LNCaP clone FGC (cell line): ENCODE measurements at places on chromosomes 7 and 10.

DNA sequence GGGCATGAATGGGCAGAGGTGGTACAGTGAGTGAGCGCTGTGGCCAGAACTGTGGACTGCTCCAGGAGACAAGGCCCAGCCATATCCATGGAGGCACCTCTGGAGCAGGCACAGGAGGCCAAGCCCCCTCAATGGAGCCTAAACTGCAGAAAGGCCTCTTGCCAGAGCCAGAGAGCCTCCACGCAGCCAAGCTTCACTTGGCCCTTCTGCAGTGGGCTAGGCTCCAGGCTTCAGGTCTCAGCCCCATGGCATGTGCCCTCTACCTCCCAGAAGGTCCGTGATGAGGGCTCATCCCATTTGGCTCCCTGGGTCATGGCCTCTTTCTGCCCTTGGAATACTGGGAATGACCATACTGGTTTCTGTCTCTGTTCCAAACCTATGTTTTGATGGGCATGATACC, 8.9 kb downstream of the PDE1C start:
- DNase-seq: no peak

DNA sequence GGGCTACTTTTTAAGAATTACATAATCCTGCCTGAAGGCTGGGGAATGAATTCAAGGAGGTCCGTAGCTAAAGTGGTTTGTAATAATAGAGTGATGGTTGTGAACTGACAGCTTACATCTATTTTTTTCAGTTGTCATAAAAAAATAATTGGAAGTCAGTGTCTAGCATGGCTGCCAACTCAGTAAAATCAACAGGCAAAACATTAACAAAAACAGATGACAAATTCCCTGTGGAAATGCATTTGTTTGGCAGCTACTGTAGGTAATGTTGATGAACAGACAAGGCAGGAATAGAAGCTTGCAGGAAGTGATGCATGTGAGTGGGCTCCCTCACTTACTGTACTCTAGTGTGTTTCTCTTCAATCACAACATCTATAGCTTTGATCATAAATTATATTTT, 766.0 kb upstream of the POT1 start:
- no peak for DNase-seq

GRCh38 chr7:77687100-77687746, 9.0 kb upstream of the RSBN1L start:
- DNase-seq: no peak

- DNase-seq: no peak
Observed at GRCh38 chr7:13979671-13980435, 9.6 kb downstream of the ETV1 start.

GRCh38 chr10:24465124-24465874, 256.4 kb downstream of the KIAA1217 start:
- DNase-seq: no peak

- DNase-seq: no peak
Observed at GRCh38 chr10:2772816-2773631, 294.3 kb upstream of the PFKP start.

DNA sequence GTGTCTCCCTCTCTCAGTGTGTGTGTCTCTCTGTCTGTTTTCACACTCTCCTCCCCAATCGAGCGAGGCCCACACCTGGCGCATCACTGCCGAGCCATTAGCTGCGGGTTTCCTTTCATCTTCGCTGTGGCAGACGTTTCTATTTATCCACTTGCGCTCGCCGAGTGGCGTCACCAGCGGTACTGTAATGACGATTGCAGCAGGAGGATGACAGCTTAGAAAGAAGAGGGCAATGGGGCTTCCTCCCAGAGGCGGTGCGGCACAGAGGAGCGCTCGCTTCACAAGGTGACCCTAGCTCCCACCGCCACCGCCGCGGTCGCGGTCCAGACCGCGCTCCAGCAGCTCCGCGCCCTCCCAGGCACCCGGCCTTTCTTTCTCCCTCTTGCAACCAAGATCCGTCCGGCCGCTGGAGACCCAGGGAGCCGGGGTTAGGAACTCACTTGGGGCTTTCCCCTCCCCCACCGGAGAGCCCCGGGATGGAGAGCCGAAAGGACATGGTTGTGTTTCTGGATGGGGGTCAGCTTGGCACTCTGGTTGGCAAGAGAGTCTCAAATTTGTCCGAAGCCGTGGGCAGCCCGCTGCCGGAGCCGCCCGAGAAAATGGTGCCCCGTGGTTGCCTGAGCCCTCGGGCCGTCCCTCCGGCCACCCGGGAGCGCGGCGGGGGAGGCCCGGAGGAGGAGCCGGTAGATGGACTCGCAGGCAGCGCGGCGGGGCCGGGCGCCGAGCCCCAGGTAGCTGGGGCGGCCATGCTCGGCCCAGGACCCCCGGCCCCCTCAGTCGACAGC, at the start of gene EVX1:
TSS of gene EVX1 (plus strand) at position 248 of the 785 bp plus-strand sequence. CDS start at position 477, 229 bp downstream.
- DNase-seq: no peak

DNA sequence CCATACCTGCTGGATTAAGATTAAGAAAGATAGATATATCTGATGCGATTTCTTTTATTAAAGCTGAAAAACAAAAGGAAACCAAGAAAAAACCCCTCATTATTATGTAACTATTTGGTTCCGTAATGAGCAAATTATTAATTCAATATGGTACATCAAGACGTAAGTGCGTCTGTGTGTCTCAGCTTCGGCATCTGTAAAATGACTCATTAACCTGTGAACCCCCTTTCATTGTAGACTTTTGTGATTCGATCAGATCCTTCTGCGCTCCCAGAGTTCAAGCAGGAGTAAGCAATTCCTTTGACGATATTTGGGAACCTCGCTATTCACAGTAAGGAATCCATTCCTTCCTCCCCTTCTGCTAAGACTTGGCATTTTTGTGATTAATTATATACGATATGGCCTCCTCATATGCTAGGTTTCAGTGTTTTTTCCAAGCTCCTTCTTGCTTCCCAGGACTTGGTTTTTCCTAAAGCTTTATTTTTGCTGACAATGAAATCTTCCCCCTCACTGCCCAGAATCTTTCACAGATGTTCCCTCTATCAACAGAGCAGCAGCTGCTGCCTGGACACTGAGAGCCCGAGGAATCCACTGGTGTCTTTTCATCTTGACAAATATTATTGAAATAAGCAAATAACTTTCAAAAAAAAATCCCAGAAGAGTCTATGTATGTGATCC, 171.7 kb upstream of the CELF2 start:
- DNase-seq: no peak

GRCh38 chr7:68760556-68760955, 837.7 kb upstream of the AUTS2 start:
- no peak for DNase-seq

- no peak for DNase-seq
Observed at GRCh38 chr7:107045980-107046379, 1.5 kb downstream of the PRKAR2B start.
